Activated T-helper 1 cell treated with Interleukin-2 at 50 U/mL for 16 hours (primary cell): ENCODE measurements at places on chromosomes 5 and 9.

DNA sequence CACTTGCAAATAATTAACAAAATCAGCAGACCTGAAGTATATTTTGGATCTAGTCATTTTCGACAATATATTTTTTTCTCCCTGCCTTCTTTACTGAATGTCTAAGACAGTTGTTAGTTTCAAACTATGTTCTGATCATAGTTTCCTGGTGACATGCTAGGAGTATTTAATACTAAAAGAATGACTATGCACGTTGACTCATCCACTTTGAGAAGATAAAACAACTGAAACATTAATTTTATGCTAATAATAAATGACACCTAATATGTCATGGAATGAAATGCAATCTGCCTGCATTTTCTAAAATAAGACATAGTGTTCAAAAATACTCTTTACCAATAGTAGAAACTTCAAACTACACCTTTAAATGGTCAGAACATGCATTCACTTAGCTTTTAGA, 2123.7 kb upstream of the C9orf72 start:
- DNase-seq: no peak

DNA sequence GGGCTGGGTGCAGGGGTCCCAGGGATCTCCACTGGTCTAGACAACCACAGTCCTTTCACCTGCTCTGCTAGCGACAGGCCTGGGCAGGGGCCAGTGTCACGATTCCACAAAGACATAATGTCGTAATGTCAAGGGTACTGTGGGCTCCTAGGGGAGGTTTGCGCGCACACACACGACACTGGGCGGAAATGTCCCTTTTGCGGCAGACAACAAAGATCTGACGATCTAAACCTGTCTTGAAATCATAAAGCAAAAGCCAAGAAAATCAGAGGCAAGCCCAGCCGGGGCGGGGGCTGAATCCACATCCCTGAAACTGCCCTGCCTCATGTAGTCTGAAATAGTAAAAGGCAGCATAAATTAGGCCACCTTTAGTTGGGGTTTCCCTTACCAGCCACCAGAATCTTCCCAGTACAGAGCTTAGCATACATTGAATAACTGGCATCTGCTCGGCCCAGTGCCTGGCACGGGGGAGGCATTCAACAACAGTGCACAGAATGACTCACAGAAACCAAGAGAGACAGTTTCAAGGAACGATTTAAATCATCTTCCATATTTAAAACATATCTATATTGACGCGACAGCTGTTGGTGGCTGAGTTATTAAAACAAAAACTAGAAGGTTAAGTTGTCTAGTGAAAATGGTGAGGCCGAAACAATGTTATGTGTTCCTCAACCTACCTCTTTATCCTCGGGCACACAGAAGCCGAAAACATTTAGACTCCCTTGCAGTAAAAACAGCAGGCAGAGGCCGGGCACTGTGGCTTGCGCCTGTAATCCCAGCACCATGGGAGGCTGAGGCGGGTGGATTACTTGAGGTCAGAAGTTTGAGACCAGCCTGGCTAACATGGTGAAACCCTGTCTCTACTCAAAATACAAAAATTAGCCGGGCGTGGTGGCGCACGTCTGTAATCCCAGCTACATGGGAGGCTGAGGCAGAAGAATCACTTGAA, 151.0 kb downstream of the MYO10 start:
- DNase-seq: no peak

DNA sequence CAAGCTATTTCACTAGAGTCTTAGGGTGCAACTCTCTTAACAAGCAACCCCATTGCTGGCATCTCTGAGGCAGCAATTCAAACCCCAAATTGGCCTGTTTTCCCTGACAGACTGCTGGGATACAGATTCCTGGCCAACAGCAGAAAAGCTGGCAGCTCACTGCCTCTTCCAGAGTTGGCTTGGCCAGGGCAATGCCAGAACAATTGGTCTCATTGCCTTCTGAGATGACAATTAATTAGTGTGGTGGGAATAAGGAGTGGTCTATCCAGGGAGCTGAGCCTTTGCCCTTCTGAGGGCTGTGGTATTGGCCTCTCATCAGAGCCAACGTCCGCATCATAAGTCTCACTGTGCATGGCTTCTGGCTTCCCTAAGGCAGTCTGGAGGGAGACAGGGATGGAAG, 183.2 kb downstream of the GNAQ start:
- no peak for DNase-seq

DNA sequence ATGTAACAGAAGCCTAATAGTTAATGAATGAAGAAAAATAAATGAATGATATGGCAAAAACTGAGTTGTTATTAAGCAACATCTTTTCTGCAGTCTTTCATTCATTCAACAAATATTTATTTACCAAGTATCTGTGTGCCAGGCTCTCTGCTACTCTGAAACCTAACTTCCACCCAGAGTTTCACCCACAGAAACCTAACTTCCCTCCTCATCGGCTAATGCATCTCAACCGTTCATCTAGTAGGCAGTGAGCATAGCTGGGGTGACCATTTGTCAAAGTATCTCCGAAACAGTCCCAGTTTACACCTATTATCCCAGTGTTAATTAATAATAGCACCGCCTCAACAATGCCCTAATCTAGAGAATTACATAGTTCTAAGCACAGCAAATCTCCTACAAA, 1.5 kb downstream of the TTC39B start:
- DNase-seq: no peak

DNA sequence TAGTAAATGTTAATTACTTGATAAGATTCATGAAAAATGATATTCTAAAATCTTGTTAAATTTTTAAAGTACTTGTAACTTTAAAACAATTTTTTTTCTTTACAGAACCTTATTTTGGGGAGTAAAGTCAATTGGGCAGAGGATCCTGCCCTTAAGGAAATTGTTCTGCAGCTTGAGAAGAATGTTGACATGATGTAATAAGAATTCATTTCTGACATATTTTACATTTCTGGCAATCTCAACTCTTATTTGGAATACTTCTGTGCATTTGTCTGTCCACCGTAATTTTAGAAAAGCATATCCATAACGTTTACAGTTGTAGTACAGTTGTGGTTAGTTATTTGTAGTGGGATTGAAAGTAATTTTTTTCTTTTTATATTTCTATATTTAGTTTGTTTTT, 20.2 kb downstream of the CENPH start:
- no peak for DNase-seq

DNA sequence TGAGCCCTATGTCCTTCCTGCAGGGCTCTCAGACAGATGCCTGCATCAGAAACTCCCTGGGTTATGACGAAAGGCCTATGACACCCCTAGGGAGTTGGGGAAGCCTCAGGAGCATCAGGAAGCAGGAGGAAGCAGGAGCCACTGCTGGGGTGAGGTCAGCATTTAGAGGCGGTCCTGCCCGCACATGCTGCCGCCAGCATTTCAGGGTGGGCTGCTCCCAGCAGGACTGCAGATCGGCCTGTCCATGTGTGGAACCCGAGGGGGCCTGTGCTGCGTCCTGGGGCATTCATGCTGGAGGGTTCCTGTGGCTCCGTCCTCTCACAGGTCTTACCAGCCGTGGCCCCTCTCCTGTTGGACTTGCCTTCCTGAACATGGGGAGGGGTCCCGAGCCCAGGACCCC, 6.9 kb downstream of the NKD2 start:
- DNase-seq: no peak

- DNase-seq: no peak
These were observed 32.4 kb downstream of the INSL4 start for GRCh38 chr9:5263351-5264218.

DNA sequence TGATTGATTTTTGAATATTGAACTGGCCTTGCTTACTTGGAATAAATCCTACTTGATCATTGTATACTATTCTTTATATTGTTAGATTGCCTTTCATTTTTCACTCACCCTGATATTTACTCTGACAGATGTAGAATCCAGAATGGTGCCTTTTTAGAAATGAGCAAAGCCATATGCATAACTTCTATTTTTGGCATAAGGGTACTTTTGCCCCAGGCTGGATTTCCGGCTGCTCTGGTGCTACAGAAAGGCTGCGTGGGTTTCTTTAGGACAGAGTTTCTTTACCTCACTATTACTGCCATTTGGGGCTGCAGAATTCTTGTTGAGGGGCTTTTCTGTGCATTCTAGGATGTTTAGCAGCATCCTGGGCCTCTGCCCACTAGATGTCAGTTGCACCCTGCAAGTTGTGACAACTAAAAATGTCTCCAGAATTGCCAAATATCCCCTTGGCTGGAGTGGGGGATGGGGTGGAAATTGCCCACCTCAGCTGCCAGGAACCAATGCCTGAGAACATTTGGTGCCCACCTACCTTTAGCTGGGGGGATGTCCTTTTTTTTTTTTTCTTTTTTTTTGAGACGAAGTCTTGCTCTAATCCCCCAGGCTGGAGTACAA, 50.1 kb downstream of the SLC36A1 start:
- DNase-seq: no peak

GRCh38 chr5:2334719-2335118, 416.8 kb downstream of the IRX2 start:
- no peak for DNase-seq

DNA sequence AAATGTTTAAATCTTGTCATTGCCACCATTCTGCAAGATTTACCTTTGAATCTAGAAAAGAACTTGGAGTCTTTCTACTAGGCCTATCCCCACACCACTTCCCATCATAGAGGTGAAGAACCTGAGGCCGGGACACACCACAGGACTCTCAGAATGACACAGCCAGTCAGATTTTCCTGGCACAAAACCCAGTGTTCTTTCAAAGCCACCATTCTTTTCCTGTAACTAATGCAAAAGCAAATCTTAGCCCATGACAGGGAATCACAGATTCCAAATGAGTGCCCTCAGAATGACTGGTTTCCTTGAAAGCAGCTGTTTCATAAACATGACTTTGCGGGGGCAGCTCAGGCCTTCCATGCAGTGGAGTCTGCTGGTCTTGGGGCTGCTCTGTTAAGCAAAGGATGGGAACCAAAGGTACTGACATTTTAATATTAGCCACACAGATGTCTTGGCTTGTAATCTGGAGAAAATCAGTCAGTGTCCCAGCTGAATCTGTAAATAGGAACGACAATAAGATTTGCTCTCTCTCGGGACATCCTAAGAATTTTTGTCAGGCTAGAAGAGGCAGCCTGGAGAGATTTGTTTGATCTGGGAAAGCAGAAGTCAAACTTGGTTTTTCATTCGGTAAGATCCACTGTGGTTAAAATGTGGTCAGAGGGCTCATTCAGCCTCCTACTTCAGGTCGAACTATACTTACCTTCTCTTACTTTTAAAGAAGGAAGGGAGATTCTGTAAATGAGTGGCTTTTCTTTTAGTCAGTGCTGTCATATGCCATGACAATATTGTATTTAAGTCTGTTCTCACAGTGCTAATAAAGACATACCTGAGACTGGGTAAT, 115.1 kb downstream of the PALM2AKAP2 start:
- DNase-seq: no peak

- no peak for DNase-seq
These were observed 47.7 kb upstream of the TEX48 start for GRCh38 chr9:114729706-114730105.

DNA sequence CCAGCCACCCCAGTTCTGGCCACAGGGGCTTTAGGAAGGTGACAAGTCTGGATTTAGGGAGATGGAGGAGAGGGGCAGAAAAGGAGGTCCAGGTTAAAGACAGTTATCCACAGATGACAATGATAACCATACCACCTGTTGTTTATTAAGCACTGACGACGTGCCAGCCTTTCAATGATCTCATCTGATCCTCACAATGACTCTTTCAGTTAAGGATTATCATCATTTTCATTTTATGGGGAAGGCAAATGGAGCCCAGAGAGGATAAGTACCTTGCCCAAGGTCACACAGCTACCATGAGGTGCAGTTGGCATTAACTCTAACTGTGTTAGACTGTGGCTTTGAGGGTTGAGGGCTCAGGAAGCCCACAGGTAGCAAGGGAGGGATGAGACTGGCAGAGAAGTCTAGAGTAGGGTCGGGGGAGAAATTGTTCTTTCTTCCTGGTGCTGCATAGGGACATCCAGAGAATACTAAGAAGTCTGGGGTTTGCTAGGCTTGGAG, 21.5 kb upstream of the JADE2 start:
- no peak for DNase-seq

GRCh38 chr5:138972836-138973235, 97.7 kb upstream of the LRRTM2 start:
- no peak for DNase-seq
